Posterior cingulate gyrus (tissue), 11 donors: ENCODE measurements at places on chromosomes 6 and 20.
A peak's percentile ranks its signal among the peaks of the same experiment; 100 is the strongest.

DNA sequence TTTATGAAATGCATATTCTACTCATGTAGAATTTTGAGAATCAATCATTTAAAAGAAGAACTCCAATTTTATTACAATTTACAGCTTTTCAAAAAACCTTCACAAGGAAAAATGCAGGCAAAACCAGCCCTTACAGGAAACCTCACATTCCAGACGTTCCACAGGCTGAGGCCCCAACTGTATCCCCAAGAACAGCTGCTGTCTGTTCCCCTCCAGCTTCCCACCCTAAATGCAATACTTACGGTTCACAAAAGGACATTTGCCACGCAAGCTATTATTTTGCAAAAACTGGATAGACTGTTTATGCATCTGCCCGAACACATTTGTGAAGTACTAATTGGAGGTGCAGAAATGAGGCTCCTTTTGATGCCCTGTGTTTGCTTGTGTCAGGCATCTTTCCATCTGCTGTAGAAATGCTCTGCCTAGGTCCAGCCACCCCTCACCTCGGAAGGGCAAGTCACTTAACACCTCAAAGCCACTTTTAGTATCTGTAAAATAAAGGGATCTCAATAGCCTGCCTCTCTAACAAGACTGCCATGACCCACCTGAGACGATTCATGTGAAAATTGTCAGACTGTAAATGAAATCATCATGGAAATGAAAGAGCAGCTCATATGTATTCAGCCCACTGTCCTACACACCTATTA, 26.5 kb downstream of the PDE10A start:
- DNase-seq, result no peak

DNA sequence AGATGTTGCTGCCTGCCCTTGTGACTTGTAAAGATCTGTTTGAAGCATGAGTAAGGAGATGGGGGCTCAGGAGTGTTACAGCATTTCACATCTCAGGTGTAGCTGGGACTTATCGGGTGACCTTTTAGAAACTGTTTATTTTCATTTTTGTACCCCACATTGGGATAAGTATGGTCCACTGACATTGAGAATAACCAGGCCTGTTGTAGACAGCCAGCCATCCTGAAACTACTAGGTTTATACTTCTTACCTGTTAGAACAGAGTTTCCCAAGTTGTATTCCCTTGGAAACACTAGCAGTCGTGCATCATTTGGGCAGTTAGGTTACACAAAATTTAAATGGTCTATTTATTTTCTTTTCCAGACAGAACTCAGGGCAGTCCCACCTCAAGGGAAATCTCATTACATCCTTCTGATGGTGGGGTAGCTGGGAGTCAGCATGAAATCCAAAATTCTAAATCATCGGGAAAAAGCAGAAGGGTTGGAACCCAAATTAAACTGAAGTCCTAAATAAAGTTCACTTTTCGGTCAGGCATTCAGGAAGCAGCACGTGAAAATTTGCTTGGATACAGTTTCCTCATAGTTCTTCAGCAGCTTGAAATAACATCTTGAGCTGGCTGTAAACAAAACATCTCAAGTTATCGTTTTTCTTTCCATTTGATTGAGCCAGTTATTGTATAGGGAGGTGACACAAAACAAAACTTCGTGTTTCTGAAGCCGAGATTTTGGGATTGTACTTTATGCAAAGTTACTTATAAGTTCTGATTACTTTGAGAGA, 30.5 kb downstream of the FOXO3 start:
- DNase-seq, result no peak

- DNase-seq, result no peak
Observed at GRCh38 chr6:145841668-145842067, 27.1 kb upstream of the FBXO30 start.

DNA sequence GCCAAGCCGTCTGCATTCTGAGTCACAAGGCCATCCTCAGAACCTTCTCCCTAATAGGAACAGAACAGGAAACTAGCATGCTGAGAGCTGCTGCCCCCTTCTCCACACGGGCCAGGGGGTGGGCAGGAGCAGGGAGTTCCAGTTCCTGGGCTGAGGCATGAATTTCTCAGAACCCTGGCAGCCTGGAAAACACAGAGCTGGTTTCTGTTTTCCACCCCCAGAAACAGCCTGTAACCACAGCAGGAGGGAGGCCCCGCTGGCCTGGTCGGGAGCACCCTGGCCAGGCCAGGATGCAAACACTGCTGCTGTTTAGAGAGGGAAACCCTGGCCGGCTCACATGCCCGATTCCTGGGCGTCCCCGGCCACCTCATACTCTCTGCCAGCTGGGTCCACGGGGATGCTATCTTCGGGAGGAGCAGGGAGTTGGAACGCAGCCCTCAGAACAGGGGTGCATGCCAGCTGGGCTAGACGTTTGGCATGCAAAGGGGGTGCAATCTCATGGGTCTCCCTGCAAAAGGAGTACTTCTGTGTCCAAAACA, 130.1 kb downstream of the NFATC2 start:
- peak; percentile 32 for DNase-seq

GRCh38 chr20:9204979-9205378, 136.1 kb downstream of the PLCB4 start:
- DNase-seq, result no peak

GRCh38 chr6:165950316-165950715, 217.3 kb downstream of the TBXT start:
- no peak for DNase-seq

GRCh38 chr20:35743693-35744491, 1.8 kb upstream of the RBM39 start:
- no peak for DNase-seq

DNA sequence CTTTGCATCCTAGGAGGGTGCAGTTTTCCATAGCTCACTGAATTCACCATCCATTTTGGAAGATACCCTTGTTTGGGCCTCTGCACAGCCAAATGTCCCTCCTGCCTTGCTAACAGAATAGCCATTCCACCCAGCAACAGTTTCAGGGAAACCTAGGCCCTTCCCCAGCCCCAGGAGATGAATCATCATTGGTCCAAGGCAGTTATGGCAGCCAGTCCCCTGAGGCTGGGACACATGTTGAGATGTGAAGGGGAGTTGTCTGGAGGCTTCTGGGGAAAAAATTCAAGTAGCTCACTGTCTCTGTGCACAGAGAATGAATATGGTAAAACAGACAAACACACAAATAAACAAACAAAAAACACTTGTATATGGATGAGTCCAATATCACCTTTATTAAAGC, 17.4 kb upstream of the SIRPB2 start:
- DNase-seq, result no peak

GRCh38 chr6:139370283-139370998, 4.0 kb downstream of the CITED2 start:
- no peak for DNase-seq

DNA sequence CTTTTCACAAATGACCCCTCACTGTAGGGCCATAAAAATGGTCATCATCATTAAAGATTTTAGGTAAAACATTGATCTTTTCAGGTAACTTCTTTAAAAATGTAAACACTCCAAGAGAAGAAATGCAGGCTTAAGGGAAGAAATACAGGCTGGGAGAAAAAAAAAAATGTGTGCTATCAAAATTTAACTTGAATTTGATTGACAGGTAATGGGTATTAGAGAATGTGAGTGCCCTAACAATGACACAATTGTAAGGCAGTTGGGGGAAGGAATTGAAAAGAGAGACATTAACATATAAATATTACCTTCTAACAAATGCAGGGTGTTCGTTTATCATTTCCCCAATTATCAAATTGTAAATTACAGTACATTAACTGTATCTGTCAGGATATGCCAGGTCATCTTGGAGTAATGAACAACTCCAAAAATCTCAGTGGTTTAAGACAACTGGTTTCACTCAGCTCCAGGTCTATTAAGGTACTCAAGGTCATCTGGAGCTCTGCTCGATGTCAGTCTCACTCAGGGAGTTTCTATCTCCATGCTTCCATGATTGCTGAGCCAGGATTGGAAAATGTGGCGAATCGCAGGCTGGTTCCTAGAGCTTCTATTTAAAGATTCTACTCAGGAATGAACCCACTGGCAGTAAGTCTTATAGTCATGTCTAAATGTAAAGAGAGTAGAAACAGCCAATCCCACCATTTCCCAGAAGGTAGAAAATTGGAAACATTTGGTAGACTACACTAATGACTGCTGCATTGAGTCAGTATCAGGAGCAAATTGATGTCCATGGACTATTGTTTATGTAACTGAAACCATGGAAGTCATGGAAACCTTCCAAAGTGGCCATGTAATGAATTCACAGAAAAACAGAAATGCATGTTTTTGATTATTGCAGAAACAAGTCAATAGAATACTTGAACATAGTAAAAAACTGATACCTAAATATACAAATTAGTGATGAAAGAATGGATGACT, 55.6 kb downstream of the FRK start:
- DNase-seq, result no peak

DNA sequence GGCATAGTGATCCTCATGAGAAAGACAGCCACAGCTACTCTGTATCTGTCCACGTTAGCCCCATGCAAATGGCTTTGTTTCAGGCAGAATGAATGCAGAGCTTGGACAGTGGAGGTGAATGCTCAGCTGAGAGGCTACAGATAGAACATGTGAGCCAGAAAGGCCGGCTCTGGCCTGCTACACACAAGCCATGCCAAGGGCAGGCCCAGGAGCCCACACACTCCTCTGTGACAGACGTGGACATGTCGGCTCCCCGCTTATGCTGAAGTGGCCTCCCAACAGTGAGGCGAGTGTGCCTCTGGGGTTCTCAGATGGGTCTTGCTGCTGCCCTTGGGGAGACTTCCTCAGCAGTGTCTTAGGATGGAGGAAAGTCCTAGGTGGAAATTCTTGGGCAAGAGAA, 159.6 kb downstream of the SYNDIG1 start:
- no peak for DNase-seq

DNA sequence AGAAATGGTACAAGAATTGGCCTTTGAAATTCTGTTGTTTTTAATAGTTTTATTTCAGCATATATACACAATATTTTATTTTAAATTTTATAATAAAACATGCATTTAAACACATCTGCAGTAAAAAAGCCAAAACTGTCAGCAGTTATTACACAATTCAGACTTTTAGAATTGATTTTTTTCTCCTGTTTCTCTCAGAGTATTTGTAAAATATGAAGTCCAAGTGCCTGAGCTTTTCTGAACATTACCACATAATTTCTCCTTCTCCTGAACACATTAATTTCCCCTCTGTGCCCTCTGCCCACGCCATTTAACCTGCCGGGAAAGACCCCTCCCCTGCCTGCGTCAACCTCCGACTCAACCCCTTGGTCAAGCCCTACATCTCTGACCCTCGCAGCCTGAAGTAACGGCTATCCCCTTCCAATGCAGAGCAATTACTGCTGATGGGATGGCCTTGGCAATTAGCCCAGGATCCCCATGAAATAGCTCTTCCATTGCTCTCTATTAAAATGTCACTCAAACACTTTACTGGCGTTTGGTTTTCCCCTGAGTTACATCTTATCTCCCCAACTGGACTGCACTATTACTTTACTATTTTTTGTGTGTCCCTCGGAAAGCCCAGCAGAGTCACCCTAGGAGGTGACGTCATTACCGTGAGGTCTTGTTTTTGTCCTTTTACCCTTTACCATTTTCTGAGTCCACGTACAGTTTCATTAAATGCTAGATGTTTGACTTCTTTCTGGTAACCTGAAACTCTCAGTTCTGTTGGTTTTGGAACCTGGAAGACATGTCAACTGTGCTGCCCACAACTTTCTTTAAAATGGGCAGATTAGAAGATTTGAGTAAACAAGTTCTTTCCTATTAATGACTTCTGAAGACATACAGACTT, 146.7 kb upstream of the TAB2 start:
- no peak for DNase-seq

DNA sequence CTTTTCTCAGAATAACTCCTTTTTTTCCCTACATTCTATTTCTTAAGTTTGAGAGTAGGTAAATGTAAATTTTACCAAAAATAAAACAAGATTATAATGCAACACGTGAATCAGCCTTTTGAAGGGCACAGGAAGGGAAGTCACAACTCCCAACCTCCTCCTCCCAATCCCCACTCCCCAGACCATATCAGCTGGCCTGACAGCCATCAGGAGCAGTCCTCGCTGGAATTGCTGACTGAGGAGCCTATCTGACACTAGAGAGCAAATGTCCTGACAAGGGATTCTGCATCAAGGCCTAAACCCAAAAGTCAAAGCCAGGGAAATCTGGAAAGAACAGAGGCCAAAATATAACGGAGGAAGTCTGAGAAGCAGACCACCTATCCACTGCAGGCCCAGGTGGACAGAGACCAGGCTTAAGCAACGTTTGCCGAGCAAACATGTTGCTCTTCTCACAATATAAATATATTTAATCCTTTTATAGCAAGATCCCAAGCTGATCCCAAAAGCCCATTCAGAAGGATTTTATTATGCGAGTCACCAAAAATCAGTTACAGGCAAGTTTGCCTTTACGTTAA, 2.5 kb downstream of the RRAGD start:
- DNase-seq, result no peak

DNA sequence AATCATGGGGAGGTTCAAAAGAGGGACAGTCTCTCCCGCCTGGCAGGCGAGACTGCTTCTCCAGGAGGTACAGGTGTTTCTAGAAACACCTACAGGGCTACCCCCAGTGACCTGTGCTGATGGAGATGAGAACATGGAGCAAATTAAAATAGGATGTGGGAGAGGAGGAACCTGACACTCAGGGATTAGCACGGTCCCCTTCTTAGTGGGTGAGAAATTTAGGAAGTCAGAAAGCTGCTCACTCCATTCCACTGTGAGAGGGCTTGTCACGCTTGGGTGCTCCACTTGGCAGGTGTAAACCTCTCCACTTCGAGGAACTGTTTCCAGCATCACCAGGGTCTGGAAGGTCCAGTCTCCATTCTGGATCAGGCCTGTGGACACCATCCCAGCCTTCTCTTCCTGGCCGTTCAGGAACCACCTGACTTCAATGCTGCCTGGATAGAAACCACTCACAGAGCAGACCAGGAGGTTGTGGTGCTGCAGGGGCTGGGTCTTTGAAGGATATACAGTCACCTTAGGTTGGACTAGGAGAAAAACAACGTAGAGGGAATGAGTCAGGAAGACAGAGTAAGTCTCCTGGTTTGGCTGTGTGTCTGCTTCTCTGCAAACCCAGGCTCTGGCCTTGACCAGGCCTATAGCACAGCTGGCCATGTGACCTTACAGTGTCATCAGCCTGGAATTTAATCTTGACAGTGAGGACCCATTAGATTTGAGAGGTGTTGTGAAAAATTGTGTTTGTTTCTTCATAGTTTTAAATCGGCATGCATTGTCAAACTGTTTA, 8.1 kb downstream of the HLA-DRB1 start:
- DNase-seq, result no peak

GRCh38 chr6:7229376-7230326, 83.3 kb downstream of the SSR1 start:
- DNase-seq, result no peak

DNA sequence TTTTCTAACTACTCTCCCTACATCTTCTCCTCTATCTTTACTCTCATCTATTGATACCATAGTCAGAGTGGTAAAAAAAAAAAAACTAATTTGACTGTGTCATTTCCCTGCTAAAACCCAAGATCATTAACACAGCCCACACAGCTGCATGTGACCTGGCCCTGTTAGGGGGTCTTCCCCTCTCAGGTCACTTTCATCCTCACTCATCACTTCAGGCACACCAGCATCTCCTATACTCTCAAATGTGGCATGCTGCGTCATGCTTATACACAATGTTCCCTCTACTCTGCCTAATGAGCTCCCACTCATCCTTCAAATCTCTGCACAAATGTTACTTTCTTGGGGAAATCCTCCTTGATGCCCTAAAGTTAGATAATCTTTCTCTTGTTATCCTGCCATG, 86.8 kb downstream of the CDK19 start:
- DNase-seq, result peak; percentile 9
